Activated T-helper 9 cell treated with anti-CD3 and anti-CD28 coated beads, Interleukin-2, amount 50 U/mL, for 16 hours (primary cell): ENCODE measurements at places on chromosomes 6 and 20.

DNA sequence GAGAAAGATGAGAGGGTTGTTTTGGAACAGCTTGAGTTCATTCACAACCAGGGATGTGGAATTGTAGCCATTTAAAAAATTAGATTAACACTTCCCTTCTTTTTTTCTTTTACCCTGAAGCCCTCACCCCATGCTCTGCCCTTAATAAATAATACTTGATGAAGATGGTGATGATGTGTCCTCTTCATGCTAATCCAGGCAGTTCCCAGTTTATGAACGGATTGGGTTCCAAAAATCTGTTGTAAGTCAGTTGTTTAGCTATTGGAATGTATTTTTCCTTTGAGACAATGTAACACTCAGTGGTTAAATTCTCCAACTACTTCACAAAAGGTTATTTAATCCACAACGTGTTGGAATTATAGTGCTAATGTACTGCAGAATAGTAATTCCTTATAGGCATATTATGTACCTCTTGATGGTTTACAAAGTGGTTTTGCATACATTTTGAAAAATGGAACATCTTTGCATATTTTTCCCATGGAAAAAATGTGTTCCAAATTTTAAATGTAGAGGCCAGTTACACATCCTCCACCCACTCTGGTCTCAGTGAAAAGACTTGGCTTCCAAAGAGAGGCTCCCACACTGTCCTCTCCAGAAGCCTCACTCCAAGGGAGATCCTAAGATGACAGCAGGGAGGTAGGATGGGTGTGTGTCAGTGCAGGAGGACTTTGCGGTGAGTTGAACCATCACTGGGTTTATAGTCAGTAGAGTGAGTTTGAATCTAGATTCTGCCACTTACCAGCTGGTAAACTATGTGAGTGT, 45.8 kb upstream of the CEP162 start:
- no peak for DNase-seq

DNA sequence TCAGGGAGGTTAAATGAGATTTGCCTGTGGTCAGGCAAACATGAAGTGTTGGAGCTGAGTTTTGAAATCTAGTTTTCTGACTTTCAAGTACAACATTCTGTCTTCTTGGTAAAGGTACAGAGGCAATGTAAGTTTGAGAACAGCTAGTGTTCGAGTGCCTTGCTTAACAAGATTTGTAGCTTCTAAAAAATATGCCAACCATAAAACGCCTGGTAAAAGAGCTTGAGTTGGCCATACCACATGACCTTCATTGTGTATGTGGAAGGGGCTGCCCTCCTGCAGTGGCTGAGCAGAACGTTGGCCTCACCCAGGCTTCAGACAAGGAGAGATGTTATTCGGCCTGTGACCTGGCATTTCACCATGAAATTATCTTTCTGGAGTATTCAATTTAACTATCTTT, 86.5 kb downstream of the MAP7 start:
- no peak for DNase-seq

DNA sequence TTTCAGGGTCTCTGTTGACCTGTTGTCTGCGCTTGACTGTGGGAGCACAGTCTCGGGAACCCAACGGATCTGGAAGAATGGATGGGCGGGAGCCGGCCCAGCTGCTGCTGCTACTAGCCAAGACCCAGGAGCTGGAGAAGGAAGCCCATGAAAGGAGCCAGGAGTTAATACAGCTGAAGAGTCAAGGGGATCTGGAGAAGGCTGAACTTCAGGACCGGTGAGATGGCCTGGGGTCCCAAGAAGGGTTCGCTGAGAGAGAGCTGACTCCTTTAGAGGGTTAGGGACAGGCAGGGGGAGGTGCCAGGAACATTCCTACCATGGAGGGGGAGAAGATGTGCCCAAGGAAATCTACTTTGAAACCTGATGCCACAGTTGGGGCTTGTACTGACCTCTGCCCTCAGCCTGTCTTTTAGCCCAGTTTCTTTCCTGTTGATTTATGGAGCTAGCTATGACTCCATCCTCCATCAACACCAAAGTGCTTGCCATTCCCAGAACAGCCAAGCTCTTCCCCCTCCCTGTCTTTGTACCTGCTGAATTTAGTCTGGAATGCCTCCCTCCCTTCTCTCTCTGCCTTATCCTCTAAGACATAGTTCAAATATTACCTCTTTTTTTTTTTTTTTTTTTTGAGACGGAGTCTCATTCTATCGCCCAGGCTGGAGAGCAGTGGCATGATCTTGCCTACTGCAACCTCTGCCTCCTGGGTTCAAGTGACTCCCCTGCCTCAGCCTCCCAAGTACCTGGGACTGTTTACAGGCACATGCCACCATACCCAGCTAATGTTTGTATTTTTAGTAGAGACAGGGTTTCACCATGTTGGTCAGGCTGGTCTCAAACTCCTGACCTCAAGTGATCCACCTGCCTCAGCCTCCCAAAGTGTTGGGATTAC, 12.2 kb downstream of the CEP250 start:
- no peak for DNase-seq

DNA sequence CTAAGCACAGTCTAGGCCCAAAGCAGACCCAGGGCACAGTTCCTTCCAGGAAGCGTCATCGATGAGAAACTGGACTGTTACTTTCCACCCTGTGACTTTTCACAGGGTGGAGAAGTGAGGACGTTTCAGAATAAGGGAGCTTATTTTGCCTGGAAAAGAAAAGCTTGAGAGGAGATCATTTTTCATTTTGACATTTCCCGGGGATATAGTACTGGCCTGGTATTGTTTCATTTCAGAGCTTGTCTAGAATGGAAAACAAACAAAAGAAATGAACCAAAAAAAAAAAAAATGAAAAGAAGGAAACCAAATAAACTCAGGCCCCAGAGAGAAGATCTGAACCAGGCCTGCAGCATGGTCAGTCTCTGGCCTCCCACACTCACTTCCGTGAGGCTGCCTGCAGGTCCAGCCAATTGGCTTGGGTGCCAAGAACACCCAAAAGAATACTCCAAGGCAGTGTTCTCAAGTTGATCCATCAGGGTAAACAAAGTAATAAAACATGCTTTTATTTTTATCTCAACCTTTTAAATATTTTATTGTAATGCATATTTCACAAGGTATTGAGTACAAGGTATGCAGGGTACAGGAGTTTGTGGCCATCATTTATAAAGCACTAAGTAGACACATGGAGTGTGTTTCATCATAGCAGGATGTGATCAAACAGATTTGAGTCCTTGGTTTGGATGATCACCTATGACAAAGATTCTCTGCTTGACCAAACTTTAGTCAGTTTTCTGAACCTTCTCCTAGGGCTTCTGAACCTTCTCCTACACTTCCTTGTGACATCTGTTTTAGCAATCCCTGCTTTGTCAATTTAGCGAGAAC, 176.9 kb upstream of the GGTLC1 start:
- DNase-seq, result no peak

GRCh38 chr6:143328876-143329275, 121.6 kb downstream of the ADAT2 start:
- no peak for DNase-seq

DNA sequence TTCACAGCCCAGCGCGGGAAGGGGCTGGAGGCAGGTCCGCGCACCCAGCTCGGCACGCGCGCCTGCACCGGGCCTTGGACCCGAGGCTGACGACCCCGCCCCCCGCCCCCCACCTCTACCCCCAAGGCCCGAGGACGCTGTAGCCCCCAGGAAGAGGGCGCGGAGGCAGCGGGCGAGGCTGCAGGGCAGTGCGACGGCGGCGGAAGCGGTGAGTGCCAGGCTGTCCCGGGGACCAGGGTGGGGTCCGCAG, 1.2 kb downstream of the LIME1 start:
- DNase-seq, result no peak

- no peak for DNase-seq
Measured at GRCh38 chr20:18052856-18053255, 4.9 kb downstream of the OVOL2 start.

DNA sequence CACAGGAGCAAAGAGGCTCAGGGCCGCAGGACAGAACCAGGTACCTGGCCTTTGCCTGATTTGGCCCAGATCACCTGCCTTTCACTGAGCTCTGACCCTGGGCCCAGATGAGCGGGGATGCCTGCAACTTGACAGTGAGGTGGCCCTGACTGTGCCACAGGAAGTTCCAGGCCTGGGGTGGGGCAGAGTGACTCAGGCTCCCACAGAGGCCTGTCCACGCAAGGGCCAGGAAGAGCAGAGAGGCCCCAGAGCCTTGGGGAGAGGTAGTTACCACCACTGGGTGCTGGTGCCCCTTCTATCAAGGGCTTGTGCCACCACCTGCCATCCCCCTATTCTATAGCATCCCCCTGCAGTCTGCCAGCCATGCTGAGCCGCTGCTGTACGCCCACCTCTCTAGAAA, 4.1 kb upstream of the NOL4L start:
- no peak for DNase-seq

- DNase-seq, result no peak
Measured at GRCh38 chr6:112343390-112343789, 3.7 kb upstream of the RFPL4B start.

GRCh38 chr20:51769976-51770615, 1.9 kb upstream of the ATP9A start:
- DNase-seq, result no peak

DNA sequence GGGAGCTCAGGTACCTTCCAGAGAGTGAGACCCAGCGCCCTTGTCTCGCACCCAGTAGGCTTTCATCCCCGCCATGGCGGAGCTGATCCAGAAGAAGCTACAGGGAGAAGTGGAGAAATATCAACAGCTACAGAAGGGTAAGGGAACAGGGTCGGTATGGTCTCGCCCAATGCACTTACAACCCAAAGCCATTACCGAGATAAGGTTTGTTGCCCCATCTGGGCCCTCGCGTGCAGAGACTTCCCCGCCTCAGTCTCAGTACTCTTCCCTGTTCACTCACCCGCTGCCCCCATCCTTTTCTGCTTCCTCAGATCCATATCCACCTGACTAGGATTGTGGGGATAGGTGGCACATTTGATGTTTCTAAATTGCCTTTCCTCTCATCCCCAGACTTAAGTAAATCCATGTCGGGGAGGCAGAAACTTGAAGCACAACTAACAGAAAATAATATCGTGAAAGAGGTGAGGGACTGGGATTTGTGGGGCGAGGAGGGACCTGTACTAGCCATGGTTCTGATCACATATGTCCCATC, 449 bp downstream of the PFDN6 start:
- DNase-seq, result no peak

- DNase-seq, result no peak
Measured at GRCh38 chr6:157244175-157244574, 79.1 kb downstream of the TMEM242 start.

- no peak for DNase-seq
Measured at GRCh38 chr6:126540161-126540560, 200.2 kb downstream of the CENPW start.

GRCh38 chr6:136795996-136796395, 3.7 kb upstream of the MAP3K5 start:
- DNase-seq, result no peak

DNA sequence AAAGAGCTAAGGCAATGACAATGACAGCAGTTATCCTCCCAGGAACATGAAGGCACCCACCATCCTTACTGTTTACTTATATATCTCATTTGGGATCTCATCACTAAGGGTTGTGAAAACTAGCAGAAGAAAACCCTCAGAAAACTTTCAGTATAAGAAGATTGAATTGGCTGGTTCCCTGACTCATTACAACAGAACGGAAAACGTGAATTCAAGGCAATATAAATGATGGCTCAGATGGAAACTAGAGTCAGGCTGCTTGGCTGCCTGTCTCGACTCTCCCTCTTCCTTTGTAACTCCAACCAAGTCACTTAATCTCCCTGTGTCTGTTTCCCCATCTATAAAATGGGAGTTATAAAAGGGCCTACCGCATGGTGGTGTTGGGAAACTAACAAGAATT, 387.1 kb upstream of the JARID2 start:
- DNase-seq, result no peak

DNA sequence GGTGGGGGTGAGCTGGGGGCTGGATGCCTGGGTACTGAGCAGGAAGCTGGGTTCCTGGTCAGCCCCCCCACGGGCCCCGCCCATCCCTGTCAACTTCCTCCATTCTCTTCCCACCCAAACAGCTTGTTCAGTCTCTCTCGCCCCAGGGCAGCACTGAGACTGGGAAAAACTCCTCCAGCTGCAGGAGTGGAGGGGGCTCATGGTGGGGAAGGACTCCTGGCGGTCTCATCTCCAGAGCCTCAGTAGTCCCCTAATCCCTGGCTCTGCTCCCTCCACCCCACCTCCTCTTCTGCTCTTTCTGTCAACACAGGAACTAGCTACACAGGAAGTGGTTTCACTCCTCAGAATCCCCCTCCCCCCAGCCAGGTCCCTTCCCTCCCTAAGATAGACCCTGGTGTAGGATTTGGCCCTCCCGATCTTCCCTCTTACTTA, at the start of gene GPSM3:
Gene GPSM3, minus strand, starts transcription at position 36 of the 432 bp plus-strand sequence. CDS start 130 bp downstream, outside the sequence.
- peak; percentile 33 for DNase-seq

DNA sequence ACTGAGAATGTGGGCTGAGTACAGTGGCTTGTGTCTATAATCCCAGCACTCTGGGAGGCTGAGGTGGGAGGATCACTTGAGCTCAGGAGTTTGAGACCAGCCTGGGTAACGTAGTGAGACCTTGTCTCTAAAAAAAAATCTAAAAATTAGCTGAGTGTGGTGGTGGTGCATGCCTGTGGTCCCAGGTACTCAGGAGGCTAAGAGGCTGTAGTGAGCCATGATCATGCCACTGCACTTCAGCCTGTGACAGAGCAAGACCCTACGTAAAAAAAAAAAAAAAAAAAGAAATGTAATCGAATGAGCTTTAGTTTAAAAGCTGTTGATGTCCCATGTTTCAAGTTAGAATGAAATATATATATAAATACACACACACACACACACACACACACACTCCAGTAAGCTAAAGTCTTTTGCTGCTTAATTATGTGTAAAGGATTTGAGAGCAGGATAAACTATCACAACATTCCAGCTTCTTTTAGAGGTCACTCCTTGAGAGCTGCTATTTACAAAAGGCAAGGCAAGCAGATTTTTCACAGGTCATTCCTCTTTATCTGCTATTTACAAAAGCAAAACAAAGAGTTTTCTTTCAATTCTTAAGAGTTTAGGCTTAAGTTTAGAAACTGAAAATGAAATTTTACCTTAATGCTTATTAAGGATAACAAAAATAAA, 4.7 kb upstream of the MICAL1 start:
- DNase-seq, result no peak

GRCh38 chr6:28709478-28710349, 184.0 kb downstream of the GPX5 start:
- DNase-seq, result no peak

GRCh38 chr20:2507875-2508630, 662 bp downstream of the ZNF343 start:
- no peak for DNase-seq

GRCh38 chr6:135170849-135171248, 10.3 kb upstream of the MYB start:
- no peak for DNase-seq

- DNase-seq, result no peak
Measured at GRCh38 chr6:9521152-9521530, 893.7 kb downstream of the TFAP2A start.
